ENCODE measurements at places on chromosomes 6 and 20.

DNA sequence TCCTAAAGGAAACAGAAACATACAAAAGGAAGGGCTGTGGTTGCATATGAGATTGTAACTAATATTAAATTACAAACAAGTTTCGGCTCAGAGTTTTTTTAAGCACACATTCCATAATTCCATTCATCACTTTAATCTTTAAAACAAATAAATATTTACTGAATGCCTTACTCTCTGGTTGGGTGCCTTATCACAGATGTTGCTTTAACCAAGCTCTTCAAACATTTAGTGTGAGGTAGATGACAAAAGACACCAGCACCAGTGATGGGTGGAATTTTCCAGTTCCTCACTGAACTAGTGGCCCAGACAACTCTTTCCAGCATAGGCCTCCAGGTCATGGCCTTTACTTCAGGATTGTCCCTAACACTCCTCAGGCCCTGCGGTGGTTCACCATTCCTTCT lies 58.7 kb downstream of the ARHGAP18 start:
- no peak for DNase-seq

- DNase-seq = no peak
Measured at GRCh38 chr6:9647071-9647445, 767.8 kb downstream of the TFAP2A start.

DNA sequence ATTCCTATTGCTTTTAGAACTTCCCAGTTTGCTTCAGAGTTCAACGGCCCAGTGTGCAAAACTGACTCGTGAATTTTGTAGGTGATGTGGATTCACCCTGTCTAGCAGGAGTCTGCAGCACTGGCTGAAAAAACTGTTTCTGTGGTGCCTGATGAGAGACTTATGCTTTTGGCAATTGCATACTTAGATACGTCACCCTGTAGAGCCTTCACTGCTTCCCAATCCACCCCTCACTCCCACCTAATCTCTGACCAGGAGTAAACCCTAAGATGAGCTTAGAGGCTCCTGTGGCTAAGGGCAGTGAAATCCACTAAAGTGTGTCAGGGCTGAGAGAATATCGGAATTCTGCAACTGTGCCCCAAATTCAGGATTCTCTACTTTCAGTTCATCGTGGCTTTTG lies 14.3 kb downstream of the RPP21 start:
- DNase-seq = no peak

- DNase-seq = no peak
Measured at GRCh38 chr6:132964101-132964867, 149.9 kb downstream of the RPS12 start.

DNA sequence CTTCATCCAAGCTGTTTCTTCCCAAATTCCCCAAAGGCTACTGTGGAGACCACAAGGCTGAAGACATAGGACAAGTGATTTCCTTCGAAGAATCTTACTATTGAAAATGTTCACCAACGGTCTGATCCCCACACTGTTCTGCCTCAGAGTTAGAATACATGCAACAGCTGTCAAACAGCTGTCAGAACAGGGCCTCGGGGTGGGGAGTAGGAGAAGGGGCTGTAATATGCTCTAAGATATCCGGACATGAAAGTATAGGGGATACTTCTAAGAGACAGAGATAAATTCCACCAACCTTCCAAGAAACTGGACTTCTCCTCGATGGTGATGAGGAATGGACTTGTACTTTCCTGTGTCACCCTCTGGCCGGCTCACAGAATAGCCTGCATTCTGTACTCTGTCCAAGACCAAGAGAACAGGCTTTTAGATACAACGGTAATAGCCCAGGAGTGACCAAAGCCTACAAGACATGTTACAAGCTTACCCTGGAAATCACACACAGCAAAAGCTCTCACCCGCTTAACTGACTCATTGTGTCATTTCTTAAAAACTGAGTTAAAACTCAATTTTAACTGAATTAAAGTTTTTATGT lies 69.2 kb upstream of the PTGIS start:
- DNase-seq = no peak

Measured in GM12878 (cell line).